Hematopoietic multipotent progenitor cell treated with erythropoietin and hydrocortisone succinate and interleukin-3 and kit ligand, for 15 days (in vitro differentiated cells): ENCODE measurements at places on chromosomes 3 and 15.

DNA sequence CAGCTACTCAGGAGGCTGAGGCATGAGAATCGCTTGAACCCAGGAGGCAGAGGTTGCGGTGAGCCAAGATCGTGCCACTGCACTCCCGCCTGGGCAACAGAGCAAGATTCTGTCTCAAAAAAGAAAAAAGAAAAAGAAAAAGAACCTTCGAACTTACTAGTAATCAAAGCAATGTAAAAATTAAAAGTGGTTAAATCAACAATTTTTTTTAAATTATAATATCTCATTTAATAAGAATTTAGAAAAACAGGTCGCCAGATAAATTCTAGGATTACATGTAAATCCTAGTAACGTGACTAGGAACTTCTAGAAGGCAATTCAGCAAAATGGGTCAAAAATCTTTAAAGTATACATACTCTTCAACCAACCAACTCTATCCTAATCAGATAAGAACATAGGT lies 37.2 kb downstream of the GSK3B start:
- no peak for DNase-seq

DNA sequence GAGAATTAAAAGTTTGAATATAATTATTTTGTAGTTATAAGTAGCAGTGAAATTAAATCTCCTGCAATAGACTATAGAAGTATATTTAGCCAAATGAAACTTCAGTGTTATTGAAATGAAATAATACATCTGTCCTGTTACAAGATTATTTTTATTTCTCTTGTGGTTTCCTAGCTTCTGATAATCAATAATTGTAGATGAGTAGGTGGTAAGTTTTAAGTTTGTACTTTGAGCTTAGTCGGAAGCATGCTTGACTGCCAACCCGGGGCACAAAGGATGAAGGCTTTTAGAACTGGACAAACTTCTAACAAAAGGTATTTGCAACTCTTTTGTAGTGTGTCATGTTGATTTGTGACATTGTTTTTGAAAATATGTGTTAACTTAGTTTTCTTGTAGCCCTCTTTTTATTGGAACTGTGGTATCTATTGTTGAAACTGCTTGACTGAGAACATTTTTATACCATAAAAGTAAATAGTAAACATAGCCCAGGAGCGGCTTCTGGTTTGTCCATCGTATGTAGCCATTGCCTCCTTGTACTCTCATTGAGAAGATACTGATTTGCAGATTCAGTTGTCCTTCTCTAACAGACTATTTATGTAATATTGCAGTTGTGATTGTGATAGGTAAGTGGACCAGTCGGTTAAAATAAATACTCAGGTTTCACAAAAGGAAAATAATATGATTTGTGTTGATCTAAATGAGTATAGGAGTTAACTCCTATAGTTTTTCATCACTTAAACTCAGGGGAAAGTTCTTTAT lies 2.9 kb downstream of the CTNNB1 start:
- DNase-seq, result no peak

DNA sequence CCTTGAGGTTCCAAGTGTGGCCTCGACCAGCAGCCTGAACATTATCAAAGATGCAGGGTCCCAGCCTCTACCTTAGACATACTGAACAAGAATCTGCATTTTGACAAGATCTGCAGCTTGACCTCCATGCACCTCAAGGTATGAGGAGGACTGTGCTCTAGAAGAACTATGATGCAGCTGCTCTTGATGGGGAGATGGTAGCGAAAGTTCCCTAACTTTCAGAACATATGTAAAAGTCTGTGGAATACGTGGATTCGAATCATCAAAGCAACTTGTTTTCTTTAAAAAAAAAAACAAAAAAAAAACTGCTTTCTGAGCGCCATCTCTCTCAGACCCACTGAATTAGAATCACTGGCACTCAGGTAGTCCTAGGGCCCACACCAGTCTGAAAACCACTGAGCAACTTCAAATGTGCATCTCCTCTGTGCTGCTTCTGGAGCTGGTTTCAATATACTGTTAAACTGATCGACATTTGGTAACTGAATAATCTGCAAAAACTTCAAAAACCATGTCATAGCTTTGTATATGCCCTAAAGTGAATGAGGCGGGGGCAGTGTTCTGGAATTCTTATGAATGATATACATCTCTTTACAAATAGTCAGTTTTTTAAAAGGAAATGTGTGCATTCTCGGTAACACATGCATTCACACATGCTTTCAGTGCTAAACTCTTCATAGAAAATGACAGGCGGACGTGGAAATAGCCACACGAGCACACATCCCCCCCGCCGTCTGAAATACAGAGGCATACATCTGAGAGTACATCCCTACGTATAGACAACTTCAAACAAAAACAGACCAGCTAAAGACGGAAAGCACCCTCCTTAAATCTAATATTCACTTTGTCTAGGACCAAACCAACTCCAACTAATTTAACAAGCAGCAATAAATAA lies 128.8 kb downstream of the FOXP1 start:
- DNase-seq, result no peak

GRCh38 chr3:141723255-141723654 lies 14.8 kb upstream of the RNF7 start:
- DNase-seq, result no peak
